Stimulated activated CD4-positive, alpha-beta T cell treated with anti-CD3 and anti-CD28 coated beads, Interleukin-15, amount 100 ng/mL, for 24 hours (primary cell): ENCODE measurements at places on chromosomes 1 and 21.
A peak's percentile ranks its signal among the peaks of the same experiment; 100 is the strongest.

- DNase-seq, result no peak
Observed at GRCh38 chr1:177798614-177799013, 171.2 kb downstream of the SEC16B start.

DNA sequence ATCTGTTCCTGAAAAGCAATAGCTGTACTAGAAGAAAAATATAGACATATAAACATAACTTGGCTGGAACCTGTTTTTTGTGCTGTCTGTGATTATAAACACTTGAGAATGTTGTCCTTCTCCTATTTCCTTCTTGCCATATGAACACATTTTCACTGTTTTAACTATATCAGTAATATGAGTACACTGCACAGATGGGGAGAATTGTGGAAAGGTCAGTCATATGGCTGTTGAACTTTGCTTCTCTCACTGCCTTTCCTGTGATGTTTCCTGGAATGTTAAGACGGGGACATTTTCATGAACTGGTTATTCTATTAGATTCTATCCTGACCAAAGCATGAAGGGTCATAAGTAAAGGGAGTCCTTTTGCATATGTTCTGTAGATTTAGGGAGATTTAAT lies 24.9 kb downstream of the HMCN1 start:
- DNase-seq, result no peak

- peak; percentile 49 for DNase-seq
Observed at GRCh38 chr1:67174716-67175284, 8.5 kb downstream of the IL23R start.

DNA sequence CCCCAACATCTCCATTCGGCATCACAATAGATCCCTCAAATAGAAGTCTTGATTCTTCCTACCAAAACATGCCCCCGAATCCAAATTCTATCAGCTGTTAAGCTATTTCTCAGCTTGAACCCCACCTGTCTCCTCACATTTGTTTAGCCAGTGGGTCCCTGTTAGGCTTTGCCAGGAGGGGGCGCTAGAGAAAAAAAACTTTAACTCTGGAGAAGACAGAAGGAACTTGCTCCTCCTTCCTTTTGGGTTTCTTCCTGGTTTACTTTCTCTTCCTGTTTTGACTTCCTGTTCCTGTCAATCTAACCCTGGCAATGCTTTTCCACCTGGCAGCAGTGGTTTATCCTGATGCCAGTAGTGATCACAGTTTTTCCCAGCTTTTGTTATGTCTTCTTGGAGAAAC lies 95.6 kb upstream of the KCNK1 start:
- peak; percentile 42 for DNase-seq

DNA sequence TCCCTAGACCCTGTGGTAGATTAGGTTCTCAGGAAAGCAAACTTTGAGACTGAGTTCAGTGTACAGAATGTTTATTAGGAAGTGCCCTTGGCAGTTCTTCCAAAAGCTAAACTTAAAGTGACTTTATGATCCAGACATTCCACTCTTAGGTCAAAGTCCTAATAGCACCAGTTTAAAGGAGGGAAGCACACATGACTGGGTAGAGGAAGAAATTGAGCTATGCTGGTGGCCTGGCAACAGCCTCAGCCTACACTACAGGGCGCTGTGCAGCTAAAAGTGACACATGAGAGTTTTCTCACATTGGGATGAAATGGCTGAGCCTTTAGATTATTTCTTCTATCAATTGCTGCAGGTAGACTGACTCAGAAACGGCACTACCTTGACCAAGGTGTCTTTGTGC lies 280.4 kb downstream of the BRINP2 start:
- no peak for DNase-seq

- no peak for DNase-seq
Observed at GRCh38 chr1:204094856-204095634, 22.1 kb downstream of the SOX13 start.

DNA sequence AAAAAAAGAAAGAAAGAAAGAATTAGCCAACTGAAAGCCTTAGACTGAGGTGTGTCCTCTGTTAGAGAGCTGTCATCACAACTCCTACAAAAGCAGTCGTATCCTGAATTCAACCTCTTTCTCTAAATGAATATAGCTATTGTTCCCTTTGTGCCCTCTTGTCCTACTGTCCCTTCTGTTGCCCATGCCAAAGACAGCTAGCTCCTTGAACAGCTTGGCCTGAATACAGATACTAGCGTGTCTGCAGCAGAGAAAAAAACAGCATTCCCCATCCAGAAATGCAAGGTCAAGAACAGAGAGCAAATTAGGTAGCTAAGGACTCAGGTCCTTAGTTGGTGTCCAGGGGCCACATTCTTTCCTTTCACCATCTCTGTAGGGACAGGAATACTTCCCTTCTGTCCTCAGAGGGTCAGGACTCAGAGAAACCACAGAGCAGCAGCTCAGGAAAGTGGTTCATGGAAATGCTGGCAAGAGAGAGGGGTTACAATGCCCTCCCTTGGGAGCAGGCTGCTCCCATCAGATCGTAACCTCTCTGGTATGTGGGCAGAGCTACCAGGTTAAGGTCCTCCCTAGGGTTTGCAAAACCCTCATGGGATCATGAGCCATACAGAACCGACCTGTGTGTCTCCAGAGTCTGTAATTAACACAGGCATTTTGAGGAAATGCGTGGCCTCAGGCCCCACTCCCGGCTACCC lies 1.8 kb upstream of the ZBTB48 start:
- no peak for DNase-seq

GRCh38 chr1:185154912-185155513 lies 1.7 kb downstream of the TRMT1L start:
- DNase-seq, result no peak

DNA sequence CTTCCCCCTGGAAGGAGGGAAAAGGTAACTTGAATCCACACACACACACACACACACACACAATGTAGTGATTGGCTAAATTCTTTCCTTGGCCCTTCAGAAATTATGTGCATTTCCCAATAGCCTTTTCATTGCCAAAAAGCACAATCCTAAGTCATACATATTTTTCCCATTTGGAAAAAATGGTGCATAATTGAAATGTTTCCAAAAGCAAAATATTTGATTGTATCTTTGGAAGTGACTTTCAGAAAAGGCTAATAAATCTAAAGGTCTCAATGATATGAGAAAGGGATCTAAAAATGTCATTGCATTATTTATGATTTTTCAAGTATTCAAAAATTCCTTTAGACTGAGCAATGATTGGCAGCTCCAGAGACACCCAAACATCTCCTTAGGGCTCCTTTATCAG lies 43.5 kb upstream of the NEK7 start:
- DNase-seq, result no peak

DNA sequence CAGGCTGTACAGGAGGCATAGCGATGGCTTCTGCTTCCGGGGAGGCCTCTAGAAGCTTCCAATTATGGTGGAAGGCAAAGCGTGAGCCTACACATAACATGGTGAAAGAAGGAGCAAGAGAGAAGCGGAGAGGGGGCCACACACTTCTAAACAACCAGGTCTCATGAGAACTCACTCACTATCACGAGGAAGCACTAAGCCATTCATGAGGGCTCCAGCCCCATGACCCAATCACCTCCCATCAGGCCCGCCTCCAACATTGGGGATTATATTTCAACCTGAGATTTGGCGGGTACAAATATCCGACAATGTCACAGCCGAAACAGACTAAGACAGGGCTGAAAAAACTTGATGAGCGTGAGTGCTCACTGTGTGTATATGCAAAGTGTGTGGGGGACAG lies 89.3 kb upstream of the CNIH3 start:
- no peak for DNase-seq

GRCh38 chr1:154466206-154466605 lies 35.8 kb upstream of the TDRD10 start:
- no peak for DNase-seq

DNA sequence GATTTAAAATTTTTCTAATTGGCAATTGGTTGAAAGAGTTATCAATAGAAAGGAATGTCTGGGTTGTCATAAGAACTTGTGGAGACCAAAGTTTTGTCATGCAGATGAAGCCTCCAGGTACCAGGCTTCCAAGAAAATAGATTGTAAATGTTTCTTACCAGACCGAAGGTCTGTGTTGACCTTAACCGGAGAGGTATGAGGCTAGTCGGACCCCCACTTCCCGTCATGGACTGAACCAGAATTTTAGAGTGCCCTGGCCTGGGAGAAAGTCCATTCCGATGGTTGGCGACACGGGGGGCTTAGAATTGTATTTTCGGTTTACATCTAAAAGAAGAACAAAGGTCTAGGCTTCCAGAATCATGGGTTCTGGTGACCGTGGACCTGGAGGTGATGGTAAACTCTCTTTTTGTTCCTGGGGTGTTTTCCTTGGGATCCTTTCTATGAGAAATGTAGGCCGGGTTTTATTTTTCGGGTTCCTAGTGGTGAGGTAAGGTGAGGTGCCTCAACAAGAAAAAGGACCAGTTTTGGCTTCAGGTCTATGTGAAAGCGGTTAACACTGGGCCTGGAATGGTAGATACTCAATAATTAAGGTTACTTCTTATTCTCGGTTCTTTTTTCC lies 405 bp upstream of the UHMK1 start:
- DNase-seq, result no peak

DNA sequence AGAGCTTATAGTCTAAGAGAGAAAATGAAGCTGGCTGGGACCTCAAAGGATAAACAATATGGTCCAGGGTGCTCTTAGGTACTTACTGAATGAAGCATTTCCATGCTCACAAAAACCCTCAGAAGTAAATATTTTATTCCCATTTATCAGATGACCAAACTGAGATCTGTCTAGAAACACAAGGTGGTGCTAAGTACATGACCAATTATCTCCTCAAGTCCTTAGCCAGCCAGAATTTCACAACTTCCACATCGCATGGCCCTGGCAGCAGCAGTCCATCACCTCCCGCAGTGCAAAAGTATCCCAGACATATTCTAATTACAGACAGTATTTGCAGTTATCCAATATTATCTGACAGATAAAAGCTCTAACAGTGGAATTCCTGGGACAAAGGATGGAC lies 321.7 kb upstream of the PROX1 start:
- no peak for DNase-seq

DNA sequence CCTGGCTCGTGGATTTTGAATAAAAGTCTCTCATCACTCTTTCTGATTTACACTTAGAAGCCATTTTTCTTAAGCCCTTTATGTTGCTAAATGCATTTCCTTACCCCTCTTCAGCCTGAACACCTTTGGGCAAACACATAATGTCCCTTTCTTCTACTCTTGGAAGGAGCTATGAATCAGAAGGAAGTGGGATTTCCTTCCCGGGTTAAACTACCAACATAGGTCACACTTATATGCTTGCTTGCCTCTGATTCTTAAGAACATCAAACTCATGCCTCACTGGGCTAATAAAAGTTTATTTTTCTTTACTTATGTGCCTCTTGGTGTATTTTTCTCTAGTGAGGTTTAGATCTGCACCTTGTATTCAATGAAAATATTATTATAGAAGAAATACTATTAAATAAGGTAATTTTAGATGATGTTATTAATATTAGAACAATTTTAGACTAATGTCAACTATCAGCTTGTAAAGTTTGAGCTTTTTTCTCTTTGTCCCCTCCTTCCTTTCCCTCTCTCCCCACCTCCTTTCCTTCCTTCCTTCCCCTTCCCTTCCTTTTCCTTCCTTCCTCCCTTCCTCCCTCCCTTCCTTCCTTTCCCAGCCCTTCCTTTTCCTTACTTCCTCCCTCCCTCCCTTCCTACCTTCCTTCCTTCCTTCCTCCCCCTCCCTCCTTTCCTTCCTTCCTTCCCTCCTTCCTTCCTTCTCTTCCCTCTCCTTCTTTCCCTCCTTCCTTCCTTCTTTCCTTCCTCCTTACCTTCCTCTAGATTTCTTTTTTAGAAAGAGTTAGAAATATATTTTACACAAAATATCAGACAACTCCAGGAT lies 66.5 kb upstream of the KCNJ6 start:
- no peak for DNase-seq

GRCh38 chr1:31640179-31640578 lies 4.5 kb downstream of the PEF1 start:
- DNase-seq, result no peak

DNA sequence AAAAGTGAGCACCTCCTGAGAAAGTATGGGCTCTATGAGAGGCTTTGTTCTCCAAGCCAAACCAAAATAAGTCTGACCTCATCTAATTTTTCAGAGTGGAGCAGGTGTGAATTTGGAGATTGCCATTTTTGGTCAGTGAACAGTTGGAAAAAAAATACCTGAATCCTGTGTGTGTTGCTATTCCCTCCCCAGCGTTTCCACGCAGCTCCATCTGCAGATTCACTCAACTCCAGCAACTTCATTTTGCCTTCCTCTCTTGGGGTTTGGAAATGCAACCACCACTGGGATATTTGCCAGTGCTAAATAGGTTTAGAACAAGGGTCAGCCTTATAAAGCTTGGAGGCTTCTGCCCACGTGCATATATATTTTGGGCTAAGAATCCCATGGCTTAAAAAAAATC lies 11.2 kb downstream of the CASQ2 start:
- no peak for DNase-seq

- DNase-seq, result no peak
Observed at GRCh38 chr1:245205396-245205795, 50.6 kb downstream of the KIF26B start.

DNA sequence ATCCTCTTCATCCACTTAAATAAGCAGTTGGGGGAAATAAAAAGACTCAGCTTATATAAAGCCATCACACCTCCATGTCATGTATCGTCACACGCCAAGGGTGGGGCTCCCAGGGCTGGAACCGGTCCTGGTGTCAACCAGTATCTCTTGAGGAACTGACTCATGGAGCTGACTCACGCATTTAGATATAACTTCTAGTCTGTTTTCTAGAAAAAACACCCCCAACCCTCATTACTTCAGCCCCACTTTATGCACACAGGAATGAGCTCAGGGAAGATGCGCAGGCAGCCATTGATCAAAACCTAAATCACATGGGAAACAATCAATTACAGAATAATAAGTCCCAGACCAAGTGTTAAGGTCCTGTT lies 6.9 kb upstream of the IL22RA1 start:
- peak; percentile 70 for DNase-seq

- DNase-seq, result no peak
Observed at GRCh38 chr21:42975886-42976608, 1.7 kb downstream of the PKNOX1 start.

DNA sequence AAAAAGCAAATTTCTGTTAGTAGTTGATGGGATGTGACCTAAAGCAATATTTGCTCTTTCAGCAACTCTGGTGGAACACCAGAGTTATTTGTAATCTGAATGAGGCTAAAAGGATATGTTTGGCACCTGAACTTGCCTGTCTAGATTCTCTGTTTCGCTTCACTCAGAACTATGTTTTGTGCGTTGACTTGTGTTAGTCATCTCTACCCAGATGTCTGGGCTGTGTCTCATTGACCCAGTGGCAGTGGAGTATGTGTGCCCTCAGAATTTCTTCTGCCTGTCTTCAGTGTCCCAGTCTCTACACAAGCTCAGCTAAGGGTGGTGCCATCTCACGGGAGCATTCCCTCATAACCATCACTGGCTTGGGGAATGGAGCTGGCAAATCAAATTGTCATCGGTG lies 13.9 kb downstream of the KCNK1 start:
- DNase-seq, result peak; percentile 12

GRCh38 chr1:231699784-231700183 lies 73.2 kb downstream of the DISC1 start:
- DNase-seq, result no peak

GRCh38 chr1:68808351-68808750 lies 311.5 kb upstream of the DEPDC1 start:
- DNase-seq, result no peak

- no peak for DNase-seq
Observed at GRCh38 chr1:245378745-245379144, 224.0 kb downstream of the KIF26B start.

- no peak for DNase-seq
Observed at GRCh38 chr1:79052829-79053449, 46.4 kb upstream of the ADGRL4 start.
